Femur (tissue), 1 donor: ENCODE measurements at places on chromosomes 2 and 18.
A peak's percentile ranks its signal among the peaks of the same experiment; 100 is the strongest.

DNA sequence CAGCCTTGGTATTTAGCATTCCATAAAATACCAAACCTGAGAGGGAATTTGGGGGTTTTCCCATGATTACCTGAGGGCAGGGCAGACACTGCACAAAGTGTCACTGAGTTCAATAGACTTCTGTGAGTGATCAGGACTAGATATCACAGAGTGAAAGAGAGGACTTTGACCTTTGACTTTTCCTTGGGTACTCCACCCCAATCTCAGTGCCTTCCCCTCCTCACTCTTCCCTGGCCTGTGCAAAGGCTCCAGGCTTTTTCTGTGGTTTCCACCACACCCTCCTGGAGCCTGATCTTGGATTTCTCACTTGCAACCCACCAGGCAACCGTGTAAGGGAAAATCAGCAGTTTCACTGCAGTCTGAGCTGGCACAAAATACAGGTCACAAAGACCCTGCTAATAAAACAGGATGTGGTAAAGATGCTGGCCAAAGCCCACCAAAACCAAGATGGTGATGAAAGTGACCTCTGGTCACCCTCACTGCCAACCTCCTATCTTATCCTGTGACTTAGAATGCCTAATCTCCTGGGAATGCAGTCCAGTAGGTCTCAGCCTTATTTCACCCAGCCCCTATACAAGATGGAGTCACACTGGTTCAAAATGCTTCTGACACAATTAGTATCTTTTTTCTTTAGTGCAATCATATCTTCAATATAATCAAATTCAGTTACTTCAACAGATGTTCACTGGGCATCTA, 64.0 kb downstream of the BOD1L2 start:
- DNase-seq: no peak

GRCh38 chr2:196913691-196914090, 12.8 kb downstream of the PGAP1 start:
- DNase-seq: no peak

- no peak for DNase-seq
Observed at GRCh38 chr2:237998530-237998929, 31.7 kb downstream of the UBE2F start.

GRCh38 chr18:11851806-11852337, 659 bp downstream of the CHMP1B start:
- peak; percentile 51 for DNase-seq

GRCh38 chr2:14123436-14124103, 508.9 kb upstream of the LRATD1 start:
- no peak for DNase-seq

DNA sequence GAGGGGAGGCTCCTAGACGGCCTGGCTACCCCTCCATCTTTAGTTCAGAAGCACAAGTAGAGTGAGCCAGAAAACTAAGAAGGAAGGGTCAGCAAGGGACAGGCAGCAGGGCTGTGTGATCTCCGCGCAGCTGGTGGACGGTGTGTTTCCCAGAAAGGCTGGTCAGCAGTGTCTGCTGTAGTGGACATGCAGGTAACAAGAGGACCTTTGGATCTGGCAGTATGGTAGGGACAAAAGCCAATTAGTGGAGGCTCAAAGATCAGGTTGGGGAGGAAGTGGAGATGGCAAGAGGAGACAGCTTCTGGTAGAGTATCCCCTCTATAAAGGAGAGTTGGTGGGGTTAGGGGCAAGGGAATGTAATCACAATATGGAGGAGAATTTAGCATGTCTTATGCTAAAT, 95.1 kb downstream of the NCK2 start:
- no peak for DNase-seq

- no peak for DNase-seq
Observed at GRCh38 chr2:60104514-60105505, 448.6 kb downstream of the BCL11A start.

DNA sequence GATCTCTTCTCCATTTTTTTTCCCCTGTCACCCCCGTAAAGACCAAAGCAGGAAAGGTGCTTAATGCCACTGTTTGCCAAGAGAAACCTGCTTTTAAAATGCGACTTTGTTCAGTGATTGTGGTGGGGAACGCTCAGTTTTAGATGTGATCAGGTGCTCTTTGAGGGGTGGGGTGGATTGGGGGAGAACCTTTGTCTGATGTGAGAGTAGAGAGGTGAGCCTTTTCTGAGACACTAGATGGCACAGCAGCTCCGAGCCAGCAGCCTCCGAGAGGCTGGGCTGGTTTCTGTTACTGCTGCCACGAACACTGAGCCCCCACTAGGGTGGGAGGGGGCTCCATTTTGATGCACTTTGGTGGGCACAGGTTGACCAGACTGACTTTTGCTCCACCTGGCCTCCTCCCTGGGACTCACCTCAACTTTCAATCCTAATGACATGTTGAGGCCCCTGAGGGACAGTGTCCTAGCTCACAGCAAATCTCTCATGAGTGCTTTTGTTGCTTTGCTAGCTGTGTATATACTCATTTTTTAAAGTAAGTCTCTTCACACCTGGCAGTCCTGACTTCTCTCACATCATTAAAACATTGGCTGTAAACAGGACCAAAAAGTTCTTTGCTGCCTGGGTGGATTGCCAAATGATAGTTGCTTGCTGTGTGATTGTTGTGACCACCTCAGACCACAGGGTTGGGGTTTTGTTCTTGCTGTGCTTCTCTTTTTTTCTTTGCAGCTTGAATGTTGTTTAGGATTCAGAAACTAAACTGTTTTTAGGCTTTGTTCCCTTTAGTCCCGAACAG, 98.2 kb upstream of the MAP3K20 start:
- DNase-seq: no peak

- DNase-seq: no peak
Observed at GRCh38 chr2:226514895-226515294, 284.7 kb downstream of the IRS1 start.

DNA sequence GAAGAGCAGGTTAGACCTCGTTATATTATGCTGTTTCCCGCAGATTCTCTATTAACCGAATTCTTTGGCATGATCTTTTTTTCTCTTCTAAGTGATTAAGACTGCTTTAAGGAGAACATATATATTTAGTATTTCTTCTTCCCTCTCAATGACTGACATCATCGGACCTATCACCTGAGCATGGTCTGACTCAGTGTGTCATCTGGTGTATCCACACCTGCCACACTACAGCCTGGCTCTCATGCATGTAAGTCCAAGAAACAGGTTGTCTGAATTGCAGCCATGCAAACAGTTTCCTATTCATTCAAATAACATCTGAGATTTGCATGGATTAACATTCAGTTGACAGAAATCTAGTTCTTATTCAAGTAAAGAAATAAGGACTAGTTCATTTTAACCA, 55.1 kb upstream of the CWC22 start:
- no peak for DNase-seq

- no peak for DNase-seq
Observed at GRCh38 chr2:20077411-20077940, 26.0 kb upstream of the LAPTM4A start.

- no peak for DNase-seq
Observed at GRCh38 chr2:46167924-46168323, 129.3 kb upstream of the EPAS1 start.

- DNase-seq: peak; percentile 61
Observed at GRCh38 chr18:21110713-21111345, 784 bp downstream of the ROCK1 start.

- no peak for DNase-seq
Observed at GRCh38 chr2:70613521-70613920, 59.9 kb upstream of the TGFA start.

DNA sequence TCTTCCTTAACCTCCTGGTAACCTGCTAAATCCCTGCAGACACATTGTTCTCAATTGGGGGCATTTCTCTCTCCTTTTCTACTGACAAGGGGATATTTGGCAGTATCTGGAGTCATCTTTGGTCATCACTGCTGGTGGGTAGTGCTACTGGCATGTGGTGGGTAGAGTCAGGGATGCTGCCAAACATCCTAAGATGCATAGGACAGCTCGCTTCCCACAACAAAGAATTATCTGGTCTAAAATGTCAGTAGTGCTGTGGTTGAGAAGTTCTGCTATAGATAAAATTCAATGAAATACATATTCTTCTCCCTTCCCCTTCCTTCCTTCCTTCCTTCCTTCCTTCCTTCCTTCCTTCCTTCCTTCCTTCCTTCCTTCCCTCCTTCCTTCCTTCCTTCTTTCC, 18.7 kb upstream of the LHCGR start:
- no peak for DNase-seq

DNA sequence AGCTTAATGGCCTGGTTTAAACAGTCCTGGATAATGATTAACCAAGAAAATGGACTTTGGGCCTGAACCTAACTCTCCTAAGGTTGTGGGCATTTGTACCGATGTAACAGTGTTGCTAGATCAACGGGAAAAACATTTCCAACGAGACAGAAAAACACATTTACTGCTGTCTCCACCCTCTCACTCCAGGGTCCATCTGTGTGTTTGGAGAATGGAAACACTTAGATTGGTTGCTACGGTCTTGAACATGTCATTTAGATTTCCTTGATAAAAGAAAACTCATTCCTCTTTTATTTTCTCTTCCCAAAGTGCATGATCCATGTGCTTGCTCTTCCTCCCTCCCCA, 88.0 kb downstream of the SOCS6 start:
- DNase-seq: no peak

DNA sequence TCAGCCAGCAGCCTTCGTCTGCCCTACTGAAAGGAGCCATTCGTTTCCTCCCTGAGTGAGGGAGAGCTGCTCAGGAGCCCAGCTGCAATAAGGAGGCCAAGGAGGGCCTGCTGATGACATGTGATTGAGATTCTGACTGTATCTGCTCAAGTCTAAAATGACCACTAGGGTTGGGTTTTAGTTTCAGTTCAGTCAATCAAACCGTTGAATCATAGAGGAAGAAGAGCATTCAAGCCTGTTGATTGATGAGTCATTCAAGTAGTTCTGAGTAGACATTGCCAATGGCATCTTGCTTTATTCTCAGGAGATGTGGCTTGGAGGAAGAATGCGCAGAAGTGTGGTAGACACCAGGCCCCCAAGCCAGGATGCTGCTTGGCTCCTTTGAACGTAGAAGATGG, 19.9 kb upstream of the BCL2L11 start:
- no peak for DNase-seq

DNA sequence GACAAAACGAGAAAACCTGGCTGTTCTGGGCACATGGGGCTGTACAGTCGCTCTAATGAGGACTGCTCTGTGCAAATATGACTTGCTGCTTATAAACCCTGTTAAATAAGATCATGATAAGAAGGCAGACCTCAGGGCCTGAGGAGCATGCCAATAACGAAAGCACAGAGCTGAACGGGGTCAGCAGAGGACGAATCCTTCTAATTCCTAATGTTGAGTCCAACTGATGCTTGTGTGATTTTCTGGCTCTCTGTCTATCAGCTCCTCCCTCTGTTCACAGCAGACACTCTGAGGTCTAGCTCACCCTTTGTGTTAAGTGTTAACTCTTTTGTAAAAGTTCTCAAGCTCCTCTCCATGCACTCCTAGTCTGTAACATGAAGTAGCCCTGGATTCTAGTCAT, 167.2 kb upstream of the REV1 start:
- no peak for DNase-seq

DNA sequence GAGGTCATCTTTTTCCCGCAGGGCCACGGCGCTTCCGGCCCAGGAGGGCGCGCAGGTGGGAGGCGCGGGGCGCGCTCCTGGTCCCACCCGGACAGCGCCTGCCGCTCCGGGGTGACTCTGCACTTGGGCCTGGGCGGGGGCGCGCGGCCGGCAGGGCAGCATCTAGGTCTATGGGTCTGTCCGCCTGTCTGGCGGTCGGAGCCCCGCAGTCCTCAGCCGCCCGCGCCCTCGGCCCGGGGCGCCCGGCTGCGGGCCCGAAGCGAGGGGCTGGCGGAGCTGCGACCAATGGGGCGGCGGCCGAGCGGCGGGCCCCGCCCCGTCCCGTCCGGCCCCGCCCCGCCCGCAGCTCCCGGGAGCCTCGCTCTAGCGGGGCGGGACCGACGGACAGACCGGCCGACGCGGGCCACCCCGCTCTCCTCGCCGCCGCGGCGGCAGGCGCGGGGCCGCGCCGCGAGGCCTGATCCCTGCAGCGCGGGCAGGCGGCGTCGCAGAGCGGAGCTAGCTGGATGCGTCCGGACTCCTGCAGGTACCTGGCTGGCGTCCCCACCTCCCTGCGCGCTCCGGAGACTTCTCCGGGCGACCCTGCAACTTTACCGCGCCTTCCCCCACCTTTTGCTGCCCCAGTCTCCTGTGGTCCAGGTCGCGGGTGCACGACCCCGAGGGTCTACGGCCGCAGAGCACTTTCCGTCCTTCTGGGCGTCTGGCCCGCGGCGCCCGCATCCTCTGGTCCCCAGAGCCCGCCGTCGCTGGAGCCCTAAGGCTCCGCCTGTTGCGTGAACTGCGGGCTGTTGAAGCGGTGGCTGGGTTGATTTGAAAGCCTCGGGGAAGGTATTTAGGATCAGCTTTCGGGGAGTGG, at the start of gene KCNS3:
Gene KCNS3, plus strand, starts transcription at position 387 of the 856 bp plus-strand sequence. CDS start 52,342 bp downstream, outside the sequence.
- peak; percentile 34 for DNase-seq

DNA sequence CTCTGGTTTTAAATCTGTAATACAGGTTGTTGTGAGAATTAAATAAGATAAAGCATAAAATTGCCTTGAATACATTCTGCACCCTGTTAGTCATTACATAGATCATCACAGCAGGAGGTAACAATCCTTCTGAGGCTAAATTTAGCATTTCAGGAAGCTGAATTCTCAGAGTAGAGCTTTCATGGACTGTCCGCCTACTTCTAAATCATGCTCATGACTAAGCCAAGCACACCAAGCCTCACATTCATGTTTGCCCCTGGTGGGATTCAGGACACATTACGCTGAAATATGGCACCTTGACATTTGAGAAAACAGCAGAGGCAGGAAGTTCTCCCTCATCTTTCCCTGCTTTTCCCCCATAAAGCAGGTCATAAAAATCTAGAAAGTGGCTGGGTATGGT, 16.6 kb upstream of the PIK3C3 start:
- no peak for DNase-seq

- no peak for DNase-seq
Observed at GRCh38 chr18:64202210-64202836, 53.4 kb upstream of the LINC00305 start.

GRCh38 chr2:135845257-135845656, 8.3 kb upstream of the LCT start:
- no peak for DNase-seq

- no peak for DNase-seq
Observed at GRCh38 chr2:199668645-199669044, 182.3 kb downstream of the FTCDNL1 start.

- DNase-seq: no peak
Observed at GRCh38 chr2:188360485-188361263, 69.0 kb downstream of the GULP1 start.

- DNase-seq: no peak
Observed at GRCh38 chr2:102356381-102356712, 751 bp downstream of the IL18R1 start.

DNA sequence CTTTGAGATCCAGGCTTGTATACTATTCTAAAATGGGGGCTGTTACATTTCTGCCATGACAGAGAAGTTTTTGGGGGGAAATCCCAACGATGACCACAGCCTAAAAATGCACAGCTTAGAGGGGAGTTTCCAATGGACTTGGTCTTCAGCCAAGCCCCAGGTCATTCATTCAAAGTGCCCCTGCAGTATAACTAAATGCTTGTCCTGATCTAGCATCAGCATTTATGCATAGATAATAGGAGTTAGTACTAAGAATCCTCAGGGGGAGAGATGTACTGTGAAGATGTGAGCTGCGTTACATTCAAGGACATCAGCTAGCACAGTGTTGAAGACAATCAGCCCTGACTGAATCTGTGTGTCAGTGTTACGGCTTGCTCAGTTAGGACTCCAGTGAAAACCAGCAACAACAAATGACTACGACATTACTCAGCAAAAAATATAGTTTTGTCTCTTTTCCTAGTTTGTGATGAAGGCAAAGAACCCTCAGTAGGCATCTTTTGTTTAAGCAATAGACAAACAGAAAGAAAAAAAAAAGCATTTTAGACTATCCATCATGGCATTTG, 160.9 kb downstream of the ZEB2 start:
- no peak for DNase-seq

- peak; percentile 68 for DNase-seq
Observed at GRCh38 chr2:174577967-174578589, 19.5 kb downstream of the WIPF1 start.

- DNase-seq: no peak
Observed at GRCh38 chr2:10638093-10638492, 51.7 kb downstream of the NOL10 start.
